ENCODE measurements at places on chromosomes 2 and 18. TPM values are rescaled to one million over a fixed set of nuclear protein-coding genes. Genes with fewer than 3 reads are reported as not detected.

- no peak overlapping the region for H3K4me3 ChIP-seq
- no peaks in the 10 kb centered on the region for H3K4me1 ChIP-seq
- peaks cover 3% of the 10 kb centered on the region for H3K36me3 ChIP-seq
Measured at GRCh38 chr2:72389447-72389846, 241.8 kb upstream of the CYP26B1 start.

DNA sequence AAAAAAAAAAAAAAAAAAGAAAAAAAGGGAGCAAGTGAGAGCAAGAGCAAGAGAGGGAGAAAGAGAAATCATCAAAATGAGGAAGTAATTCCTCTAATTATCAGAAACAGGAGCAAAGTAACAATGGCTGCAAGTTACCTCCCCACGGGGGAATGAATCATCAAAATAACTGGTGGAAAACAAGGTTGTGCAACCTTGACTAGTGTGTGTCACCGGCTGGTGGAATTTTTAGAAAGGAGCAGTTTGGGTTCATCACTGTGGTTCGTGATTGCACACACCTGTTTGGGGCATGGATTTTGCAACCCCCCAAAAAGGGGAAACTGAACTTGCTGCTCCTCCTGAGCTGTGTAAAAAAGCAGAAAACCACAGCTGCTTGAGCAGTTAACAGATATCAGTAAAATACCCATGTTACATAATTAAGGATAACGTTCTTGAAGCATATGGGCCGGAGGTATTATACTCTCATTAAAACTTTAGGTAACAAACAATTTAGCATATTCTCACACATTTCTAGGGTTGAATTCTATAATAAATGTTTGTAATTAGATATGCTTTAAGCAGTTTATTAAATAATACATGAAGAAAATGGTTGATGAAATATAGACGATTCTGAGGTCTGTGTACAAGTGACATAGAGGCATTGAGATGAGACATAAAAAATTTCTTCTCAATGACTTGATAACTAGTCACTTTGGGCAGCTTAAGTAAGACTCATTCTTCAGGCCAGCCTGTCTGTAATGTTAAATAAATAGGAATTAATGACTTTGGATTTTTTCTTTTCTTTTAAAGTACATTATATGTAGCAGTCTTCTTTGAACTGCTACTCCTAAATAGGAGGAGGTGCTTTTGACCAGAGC lies 184.2 kb upstream of the ZEB2 start:
- no peaks in the 10 kb centered on the region for H3K36me3 ChIP-seq
- H3K4me1 ChIP-seq, result no peaks in the 10 kb centered on the region
- peaks cover 29% of the 10 kb centered on the region for H3K27me3 ChIP-seq
- no peak for DNase-seq
- H3K27ac ChIP-seq, result no peak overlapping the region

- no peak for DNase-seq
- no peaks in the 10 kb centered on the region for H3K4me1 ChIP-seq
- H3K4me3 ChIP-seq, result no peak overlapping the region
Measured at GRCh38 chr18:50507120-50507590, 52.7 kb upstream of the MAPK4 start.

GRCh38 chr2:21052044-21052443 lies 8.2 kb upstream of the APOB start:
- H3K4me3 ChIP-seq, result no peak overlapping the region
- H3K27ac ChIP-seq, result no peak overlapping the region
- no peak for DNase-seq
- no peaks in the 10 kb centered on the region for H3K4me1 ChIP-seq
- H3K27me3 ChIP-seq, result no peaks in the 10 kb centered on the region

DNA sequence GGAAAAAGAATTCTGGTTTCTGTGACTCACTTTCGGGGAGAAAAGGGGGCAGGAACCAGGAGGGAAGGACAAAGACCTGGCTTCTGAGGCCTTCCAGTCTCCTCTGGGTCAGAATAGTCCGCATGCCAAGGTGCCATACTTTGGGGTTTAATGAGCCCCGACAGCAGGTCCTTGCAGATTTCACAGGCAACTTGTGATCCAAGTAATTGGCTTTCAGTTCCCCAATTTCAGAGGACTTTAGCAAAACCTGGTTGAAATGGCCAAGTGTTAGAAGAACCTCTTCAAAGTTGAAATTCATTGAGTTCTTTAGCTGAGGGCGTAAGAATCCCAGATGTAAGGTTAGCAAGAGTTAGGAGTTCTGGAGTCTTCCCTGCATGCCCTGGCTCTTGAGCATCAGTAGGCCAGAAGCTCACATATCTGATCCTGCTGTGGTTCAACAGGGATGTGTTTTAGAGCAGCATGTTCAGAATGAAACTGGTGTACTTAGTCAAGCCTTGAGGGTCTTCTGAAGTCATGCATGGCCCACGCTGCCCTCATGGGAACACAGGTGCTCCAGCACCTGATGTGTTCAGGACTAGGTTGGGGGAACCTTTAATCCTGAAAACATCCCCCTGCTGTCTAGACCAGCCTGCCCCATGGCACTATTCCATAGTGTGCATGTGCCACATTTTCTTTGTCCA lies 143.0 kb downstream of the NUP35 start:
- H3K27ac ChIP-seq, result no peak overlapping the region
- no peaks in the 10 kb centered on the region for H3K4me1 ChIP-seq
- H3K27me3 ChIP-seq, result no peaks in the 10 kb centered on the region

GRCh38 chr2:22536133-22536532 lies 848.8 kb upstream of the KLHL29 start:
- no peaks in the 10 kb centered on the region for H3K4me1 ChIP-seq
- no peak overlapping the region for H3K27ac ChIP-seq
- no peak for DNase-seq
- no peak overlapping the region for H3K4me3 ChIP-seq

GRCh38 chr2:240466579-240467148 lies 31.2 kb downstream of the GPC1 start:
- DNase-seq, result peak; percentile 36
- no peaks in the 10 kb centered on the region for H3K27me3 ChIP-seq
- no peaks in the 10 kb centered on the region for H3K36me3 ChIP-seq
- H3K4me3 ChIP-seq, result no peak overlapping the region

DNA sequence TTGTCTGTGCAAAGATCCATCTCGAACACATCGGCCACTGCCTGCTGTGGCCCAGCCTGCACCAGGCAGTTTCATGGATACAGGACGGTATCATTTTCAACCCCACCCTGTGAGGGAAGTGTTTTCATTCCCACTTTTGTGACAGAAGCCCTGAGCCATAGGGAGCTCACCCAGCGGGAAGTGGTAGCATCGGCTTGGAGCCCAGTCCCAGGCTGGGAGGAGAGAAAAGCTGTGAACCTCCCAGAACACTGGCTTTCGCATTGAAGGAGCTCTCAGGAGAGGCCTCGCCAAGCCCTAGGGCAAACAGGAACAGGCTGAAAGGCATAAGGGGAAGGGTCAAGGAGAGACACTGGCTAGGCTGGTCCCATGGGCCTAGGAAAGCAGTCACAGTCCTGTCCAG lies 166.1 kb downstream of the TFCP2L1 start:
- no peak overlapping the region for H3K27ac ChIP-seq
- DNase-seq, result no peak
- no peak overlapping the region for H3K4me3 ChIP-seq
- H3K27me3 ChIP-seq, result no peaks in the 10 kb centered on the region
- no peaks in the 10 kb centered on the region for H3K4me1 ChIP-seq

DNA sequence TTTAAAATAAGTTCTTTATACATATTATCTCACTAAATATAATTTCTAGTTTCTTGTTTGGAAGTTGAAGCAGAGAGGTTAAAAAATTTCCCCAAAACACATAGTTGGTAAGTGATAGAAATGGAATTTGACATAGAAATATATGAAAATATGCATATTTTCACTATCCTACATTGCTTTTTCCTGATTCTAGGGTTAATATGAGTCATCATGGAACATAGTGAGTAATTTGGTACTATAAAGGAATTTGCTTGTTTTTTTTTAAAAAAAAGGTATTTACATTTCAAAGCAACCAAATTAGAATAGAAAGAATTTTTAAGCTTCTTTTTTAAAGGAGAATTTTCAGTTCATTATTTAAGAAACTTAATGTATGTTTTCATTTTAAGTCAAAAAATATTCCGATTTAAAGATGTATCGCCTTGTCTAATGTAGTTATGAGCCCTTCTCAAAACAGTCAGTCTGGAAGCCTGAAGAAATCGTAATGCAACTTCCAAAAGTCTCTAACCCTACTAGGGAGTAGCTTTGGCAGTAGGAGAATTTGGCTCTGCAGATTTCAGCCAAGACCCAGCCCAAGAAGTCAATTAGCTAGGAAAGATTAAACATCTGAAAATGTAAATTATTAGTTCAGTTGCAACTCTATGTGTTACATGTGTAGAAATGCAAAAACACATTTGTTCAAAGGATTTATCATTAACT lies 147.3 kb downstream of the RDH14 start:
- DNase-seq, result no peak
- peaks cover 6% of the 10 kb centered on the region for H3K27me3 ChIP-seq

DNA sequence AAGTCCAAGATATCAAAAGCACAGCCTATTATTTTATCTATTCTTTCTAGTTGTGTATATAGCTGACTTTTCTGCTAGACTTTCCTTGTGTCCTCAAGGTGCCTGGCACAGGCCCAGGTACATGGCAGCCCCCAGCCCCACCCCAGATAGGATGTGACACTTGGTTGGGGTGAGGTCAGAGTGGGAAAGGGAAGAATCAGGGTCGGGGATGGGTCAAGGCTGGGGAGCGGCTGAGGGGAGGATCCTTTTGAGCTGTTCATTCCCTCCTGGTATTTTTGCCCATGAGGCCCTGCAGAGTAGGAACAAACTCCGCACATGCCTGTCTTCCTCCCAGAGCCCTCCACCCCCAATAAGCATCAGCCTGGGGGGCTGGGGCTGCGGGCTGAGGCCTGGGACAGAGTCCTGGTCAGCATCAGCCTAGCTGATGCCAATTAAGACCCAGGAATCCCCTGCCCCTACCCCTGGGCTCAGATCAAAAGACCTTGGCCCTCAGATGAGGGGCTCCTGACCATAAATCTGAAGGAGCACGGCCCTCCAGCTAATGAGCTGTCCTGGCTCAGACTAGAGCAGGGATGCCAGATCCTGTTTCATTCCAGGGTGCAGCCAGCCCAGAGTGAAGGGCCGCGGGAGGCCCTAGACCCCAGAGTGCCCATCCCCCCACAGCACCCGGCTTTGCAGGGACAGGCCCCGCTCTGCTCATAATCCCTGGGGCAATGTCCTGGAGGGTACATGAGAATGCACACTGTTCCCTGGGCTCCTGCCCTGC lies 85.3 kb downstream of the SDC1 start:
- no peak for DNase-seq
- no peaks in the 10 kb centered on the region for H3K36me3 ChIP-seq
- no peaks in the 10 kb centered on the region for H3K4me1 ChIP-seq
- H3K4me3 ChIP-seq, result no peak overlapping the region
- H3K27ac ChIP-seq, result no peak overlapping the region
- H3K27me3 ChIP-seq, result peaks cover 5% of the 10 kb centered on the region

DNA sequence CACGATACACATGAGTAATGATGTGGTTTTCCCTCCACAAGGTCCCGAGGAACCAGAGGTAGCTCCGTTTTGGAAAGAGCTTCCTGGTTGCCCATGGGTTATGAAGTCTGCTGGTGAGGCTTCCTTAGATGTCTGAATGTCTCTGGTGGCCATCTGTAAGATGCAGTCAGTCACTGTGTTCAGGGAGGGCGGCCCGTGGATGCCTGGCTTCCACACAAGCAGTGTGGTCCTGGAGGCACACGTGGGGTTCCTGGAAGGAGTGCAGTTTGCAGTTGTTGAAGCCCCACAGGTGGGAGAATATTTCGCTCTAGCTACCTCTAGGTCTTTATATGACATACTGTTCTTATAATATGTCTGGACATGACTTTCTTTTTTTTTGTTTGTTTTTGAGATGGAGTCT lies 209.0 kb downstream of the FAM210A start:
- no peak overlapping the region for H3K27ac ChIP-seq
- H3K4me3 ChIP-seq, result no peak overlapping the region
- H3K27me3 ChIP-seq, result no peaks in the 10 kb centered on the region
- no peak for DNase-seq
- H3K36me3 ChIP-seq, result peaks cover 8% of the 10 kb centered on the region
- H3K4me1 ChIP-seq, result peaks cover 2% of the 10 kb centered on the region

- H3K4me1 ChIP-seq, result no peaks in the 10 kb centered on the region
- H3K36me3 ChIP-seq, result no peaks in the 10 kb centered on the region
- DNase-seq, result no peak
Measured at GRCh38 chr2:208496129-208496528, 89.5 kb downstream of the PTH2R start.

DNA sequence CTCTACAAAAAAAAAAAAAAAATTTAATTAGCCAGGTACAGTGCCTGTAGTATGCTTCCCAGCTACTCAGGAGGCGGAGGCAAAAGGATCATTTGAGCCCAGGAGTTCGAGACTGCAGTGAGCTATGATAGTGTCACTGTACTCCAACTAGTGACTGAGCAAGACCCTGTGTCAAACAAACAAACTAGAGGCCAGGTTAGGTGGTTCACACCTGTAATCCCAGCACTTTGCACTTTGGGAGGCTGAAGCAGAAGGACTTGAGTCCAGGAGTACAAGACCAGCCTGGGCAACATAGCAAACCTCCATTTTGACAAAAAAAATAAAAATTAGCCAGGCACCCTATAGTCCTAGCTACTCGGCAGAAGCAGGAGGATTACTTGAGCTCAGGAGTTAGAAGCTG lies 13.4 kb downstream of the HDLBP start:
- peaks cover 44% of the 10 kb centered on the region for H3K4me1 ChIP-seq
- peaks cover 3% of the 10 kb centered on the region for H3K36me3 ChIP-seq
- H3K4me3 ChIP-seq, result no peak overlapping the region
- H3K27ac ChIP-seq, result no peak overlapping the region
- no peak for DNase-seq
- no peaks in the 10 kb centered on the region for H3K27me3 ChIP-seq

GRCh38 chr18:48538531-48539405 lies at the start of gene CTIF:
Gene CTIF, plus strand, starts transcription at chr18:48539031. Its CDS starts 80,535 bp downstream, at chr18:48619566.
- no peaks in the 10 kb centered on the region for H3K36me3 ChIP-seq
- peaks cover 19% of the 10 kb centered on the region for H3K4me1 ChIP-seq
- peaks cover 40% of the 10 kb centered on the region for H3K27me3 ChIP-seq
- no peak within 1 kb of the TSS for H3K27ac ChIP-seq
- DNase-seq, result peak; percentile 82

DNA sequence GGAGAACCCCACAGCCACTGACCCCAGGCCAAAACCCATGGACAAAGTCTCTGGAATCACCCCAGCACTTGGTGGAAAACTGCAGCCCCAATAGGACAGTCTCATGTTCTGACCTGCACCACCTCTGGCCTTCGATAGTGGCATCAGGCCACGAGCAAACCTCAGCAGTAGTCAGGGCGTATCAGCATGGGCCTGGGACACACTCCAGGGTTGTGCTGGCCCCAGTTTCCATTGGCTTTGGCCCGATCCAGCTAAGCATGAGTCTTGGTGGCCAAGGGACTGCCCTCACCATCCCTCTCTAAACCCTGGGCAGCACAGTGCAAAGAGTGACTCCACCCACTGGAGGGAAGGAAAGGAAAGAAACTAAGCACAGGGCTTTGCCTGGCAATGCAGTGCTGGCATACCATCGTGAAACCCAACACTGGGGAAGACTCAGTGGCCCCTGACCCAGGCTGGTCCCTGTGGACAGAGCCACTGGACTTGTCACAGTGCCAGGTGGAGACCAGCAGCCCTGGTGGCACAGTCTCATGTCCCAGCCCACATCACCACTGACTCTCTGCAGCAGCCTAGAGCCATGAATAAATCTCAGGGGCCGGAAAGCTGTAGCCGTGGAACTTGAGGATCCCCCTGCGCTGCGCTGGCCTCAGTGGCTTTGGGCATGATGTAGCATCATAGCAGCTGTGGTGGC lies 46.3 kb downstream of the ZNF519 start:
- no peaks in the 10 kb centered on the region for H3K27me3 ChIP-seq
- H3K4me3 ChIP-seq, result no peak overlapping the region
- DNase-seq, result no peak
- H3K36me3 ChIP-seq, result no peaks in the 10 kb centered on the region

Gene TPO
- total RNA-seq, result not detected

Gene BMP10
- total RNA-seq, result not detected

Gene HDHD2
- 32.6 TPM for total RNA-seq

Gene DCDC2C
- total RNA-seq, result not detected

Gene CASP10
- 26.6 TPM for total RNA-seq

Gene SCG2
- not detected for total RNA-seq

Gene PIK3C3
- total RNA-seq, result 57.0 TPM

Measured in activated CD8-positive, alpha-beta memory T cell treated with anti-CD3 and anti-CD28 coated beads, Interleukin-2, amount 10 ng/mL, durations not matched to agents 7 days and 5 days (primary cell).